ENCODE measurements at places on chromosomes 11 and 22.

DNA sequence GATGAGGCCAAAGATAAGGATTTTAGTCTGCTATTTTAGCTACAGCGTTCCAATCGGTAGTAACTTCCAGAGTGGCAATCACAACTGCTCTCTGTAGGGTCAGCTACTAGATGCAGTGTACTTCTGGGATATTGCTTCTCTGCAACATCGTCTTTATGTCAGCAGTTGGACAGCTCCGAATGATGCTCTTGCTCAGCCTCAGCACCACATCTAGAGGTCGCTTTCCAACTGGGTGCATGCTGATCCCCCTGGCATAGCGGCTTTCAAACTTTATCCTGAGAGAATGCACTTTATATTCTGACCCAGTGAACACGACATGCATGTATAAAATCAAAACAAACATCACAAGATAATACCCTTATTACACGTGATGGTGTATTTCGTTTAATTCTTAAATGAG lies 219.6 kb downstream of the C11orf87 start:
- DNase-seq = no peak

- DNase-seq = no peak
These were observed 955.1 kb downstream of the BRD1 start for GRCh38 chr22:48872271-48873190.

DNA sequence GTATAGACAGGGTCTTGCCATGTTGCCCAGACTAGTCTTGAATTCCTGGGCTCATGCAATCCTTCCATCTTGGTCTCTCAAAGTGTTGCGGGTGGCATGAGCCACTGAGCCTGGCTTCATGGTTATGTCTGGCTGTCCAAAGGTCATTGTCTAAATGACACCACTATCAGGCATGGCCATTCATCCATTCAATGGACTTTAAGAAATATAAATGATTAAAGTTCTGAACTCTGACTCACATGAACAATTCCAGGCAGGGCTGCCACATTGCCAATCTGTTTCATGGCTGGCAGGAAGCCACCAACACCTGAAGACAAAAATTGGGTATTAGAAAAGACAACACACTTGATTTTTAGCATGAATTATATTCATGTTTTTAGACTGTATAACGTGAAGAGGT lies 4.1 kb downstream of the RTCB start:
- no peak for DNase-seq

DNA sequence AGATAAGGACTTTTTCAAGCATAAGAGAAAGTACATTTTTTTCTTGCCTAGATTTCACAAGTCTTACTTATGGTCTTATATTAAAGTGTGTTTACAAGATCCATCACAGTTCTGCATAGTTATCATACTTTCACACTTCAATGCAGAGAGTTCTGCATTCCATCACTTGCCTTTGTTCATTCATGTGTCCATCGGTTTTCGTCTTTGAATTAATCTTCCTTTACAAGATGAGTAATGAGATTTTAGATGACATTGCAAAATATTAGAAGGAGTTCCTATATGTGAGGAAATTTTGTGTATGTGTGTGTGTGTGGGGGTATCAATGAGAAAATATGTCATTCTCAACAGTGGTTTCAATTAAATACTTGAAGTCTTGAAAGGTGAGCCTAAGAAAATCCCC lies 98.1 kb upstream of the GUCY1A2 start:
- no peak for DNase-seq

- no peak for DNase-seq
These were observed 6.2 kb downstream of the SC5D start for GRCh38 chr11:121298774-121299173.

DNA sequence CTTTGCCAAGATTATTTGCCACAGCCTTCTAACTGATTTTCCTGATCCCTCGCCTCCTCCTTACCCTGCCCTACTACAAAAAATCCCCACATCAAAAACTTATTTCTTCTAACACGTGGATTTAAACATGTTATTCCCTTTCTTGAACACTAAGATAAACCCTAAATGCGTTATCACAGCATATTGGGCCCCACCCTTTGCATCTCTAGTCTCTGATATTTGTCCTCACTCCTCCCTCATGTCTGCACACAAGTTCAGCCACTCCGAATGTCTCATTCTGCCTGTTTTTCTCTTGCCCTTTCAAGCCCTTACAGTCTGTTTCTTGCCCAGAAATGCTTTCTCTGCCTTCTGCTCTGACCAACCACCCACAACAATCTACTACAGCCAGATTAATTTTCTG lies 10.6 kb upstream of the ACER3 start:
- DNase-seq = no peak

- DNase-seq = no peak
These were observed 5.3 kb downstream of the TUBA8 start for GRCh38 chr22:18115906-18116371.

DNA sequence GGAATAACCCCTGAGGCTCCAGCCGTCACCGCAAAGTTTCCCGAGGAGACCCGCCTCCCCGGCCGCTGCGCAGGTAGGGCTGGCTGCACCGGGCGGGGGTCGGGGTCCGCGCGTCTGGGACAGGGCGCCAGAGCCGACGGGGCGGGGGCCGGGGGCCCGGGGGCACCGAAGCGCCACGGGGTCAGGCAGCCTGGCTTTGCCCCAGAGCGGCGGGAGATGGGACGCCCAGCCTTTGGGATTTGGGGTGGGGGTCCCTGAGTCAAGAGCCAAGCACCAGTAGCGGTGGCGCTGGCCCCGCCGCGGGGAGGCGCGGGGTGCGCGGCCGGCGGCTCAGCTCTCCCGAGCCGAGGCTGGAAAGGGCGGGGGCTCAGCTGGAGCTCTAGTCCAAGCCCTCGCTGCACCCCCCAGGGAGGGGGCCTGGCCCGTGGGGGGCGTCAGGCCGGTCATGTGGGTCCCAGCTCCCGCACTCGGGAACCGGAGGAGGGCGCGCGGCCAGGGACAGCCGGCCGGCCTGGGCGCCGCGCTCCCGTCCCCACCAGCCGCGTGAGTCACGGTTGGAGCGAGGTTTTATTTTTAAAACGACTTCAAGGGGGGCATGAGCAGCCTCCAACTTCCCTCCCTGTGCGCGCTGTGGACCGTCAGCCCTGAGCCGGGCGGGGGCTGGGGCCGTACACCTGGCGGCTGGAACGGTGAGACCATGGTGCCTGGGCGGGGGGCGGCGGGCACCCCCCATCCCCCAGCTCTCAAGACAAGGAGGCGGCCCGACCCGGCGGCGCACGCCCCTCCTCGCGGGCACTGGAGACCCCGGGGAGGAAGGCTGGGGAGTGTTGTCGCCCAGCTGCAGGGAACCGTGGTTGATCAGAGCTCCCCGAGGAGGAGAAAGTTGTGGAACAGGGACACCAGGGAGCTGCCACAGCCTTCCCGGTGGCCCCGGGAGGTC lies 626 bp downstream of the FLRT1 start:
- DNase-seq = peak; percentile 73

DNA sequence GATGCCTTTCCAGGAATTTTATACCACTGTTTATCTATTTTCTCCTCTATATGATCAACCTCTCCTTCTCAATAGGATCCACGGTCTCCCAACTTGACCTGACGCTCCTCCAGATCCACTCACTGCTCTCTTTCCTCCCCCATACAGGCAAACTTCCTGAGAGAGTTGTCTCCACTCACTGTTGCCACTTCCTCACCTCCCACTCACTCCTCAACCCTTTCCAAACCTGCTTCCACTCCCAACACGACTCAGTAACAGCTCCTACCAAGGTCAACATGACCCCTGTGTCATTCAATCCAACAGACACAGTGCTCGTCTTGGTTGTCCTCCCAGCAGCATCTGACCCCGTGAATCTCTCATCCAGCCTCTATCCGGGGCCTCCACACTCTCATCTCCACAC lies 3.1 kb downstream of the APBB1 start:
- DNase-seq = no peak

DNA sequence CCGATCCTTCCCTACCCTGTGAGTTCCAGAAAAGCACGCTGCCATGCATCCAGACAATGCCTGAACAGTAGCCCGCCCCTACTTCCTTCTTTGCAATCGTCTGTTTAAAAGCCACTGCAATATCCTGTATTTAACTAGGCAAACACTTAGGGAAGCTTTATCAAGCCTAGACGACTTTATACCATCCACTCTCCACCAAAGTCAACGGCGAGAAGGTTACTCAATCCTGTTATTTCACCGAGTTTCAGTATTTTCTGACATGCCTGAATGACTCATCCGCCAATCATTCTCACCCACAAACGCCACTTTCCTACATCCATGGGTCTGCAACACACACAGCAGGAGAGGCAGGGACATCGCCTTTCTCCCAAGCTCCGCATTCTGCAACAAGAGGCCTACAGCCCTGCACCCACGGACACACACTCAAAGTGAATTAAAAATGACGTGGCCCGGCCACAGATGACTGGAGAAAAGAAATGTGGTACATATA lies 9.3 kb downstream of the CELSR1 start:
- DNase-seq = no peak

GRCh38 chr11:14308114-14308896 lies 50.7 kb downstream of the RRAS2 start:
- peak; percentile 16 for DNase-seq

- DNase-seq = no peak
These were observed 286.9 kb upstream of the PITPNB start for GRCh38 chr22:28205926-28206325.

DNA sequence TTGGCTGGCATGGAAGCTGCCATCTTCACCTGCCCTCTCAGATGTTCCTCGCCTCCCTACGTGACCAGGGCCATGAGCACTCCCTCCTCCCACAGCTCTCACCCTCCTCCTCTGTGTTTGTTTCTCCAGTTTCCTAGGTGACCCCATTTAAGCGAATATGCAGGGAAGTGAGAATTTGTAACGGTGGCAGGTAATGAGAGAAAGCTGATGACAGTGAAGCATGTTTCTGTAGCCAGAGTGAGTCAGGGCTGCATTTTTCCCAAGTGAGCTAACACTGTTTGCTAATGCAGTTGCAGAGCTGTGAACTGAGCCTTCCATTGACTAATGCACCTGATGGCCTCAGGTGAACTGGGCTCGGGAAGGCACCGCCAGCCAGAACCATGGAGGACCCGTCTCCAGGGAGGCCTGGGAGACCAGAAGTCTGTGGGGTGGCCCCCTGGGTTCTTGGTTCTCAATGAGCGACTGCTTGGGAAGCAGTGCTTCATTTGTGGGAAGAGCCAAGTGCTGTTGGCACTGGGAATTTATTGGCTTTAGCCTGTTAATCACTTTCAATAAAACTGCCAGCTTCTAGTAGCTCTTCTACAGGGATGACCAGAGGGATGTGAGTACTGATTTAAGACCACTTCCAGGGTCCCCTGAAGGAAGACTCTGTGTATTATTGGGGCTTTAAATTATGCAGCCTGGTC lies 64.5 kb downstream of the BARX2 start:
- no peak for DNase-seq

GRCh38 chr11:75743711-75744563 lies 24.6 kb upstream of the DGAT2 start:
- DNase-seq = no peak

DNA sequence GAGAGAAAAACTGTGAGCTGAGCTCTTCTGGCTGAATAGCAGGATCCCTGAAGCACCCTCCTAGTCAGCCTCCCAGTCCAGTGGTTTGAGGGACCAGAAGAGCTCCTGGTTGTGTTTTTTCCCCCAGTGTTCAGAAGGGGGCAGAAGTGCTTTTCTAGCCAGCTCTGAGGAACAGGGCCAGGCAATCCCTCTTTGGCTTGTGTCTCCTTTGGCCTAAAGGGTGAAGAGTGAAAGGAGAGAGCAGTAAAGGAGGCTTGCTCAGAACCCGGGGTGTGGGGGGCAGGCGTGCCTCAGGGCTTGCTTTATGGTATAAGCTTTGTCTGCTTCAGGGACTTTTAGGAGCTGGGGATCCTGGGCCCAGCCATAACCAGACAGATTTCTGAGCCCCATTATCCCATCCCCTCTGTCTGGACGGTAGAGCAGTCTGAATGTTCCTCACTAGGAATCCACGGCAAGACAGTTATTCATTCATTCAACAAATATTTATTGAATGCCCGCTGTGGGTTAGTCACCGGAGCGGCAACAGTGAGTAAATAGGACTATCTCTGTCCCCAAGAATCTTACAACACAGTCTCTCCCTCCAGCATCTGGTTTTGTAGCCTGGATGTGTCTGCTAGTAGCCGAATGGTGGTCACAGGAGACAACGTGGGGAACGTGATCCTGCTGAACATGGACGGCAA lies 14.5 kb downstream of the ACP2 start:
- peak; percentile 61 for DNase-seq

DNA sequence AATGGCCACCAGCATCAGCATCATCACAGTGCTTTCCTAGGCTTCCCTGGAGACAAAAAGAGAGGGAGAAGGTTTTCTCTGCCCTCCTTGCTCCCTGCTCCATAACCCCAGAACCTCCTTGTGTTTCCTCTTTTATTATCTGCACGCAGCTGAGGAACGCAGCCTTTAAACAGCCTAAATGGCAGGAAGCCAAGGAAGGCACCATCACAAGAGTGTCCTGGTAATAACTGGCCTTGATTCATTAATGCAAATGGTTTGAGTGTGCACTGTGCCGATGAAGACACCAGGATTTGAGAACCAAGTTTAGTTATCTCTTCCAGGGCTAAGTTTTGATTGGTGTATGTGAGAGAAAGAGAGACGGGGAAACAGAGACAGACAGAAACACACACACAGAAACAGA lies 29.4 kb upstream of the DRD2 start:
- no peak for DNase-seq

GRCh38 chr11:95764267-95764898 lies 25.2 kb downstream of the FAM76B start:
- DNase-seq = no peak

- no peak for DNase-seq
These were observed 108.9 kb upstream of the OLFML1 start for GRCh38 chr11:7376386-7376785.

DNA sequence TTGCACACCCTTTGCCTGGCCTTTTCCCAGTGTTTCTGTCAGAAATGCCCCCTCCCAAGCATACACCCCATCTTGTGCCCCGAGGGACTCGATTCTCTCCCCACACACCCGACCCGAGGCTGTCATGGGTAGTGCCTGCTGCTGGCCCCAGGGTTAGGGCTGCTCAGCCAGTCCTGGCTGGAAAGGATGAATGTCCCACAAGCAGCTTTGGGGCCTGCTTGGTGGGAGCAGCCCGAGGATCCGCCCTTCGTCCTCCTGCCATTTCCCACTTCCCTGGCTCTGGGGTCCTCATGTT lies 55.0 kb upstream of the PRODH start:
- no peak for DNase-seq

- DNase-seq = no peak
These were observed 1.3 kb upstream of the LIMK2 start for GRCh38 chr22:31210556-31211421.

DNA sequence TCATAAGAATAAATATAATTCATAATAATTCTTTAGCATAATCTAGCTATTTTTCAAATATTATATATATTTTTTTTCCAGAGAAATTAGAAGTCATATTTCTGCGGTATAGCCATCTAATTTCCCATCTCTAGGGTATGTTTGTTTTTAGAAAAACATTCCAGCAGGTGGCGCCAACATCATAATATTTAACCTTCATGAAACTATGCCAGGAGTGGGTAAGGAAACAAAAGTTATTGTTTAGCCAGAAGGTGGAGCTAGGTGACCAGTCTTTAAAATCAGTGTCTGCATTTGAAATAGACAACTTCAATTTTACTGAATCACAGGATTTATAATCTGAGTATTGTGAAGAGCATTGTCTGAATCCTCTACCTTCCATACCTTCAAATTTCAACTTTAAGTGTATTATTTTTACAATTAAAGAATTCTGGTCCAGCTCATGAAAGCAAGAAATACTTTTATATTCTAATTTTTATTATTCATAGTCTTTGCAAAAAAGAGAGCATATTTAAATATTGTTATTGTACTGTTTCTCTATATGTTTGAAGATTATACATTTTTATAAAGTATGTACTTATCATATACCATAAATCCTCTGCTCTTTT lies 15.7 kb upstream of the CCDC179 start:
- DNase-seq = peak; percentile 10

GRCh38 chr22:11360632-11361031 lies 4167.4 kb upstream of the OR11H1 start:
- no peak for DNase-seq

- DNase-seq = no peak
These were observed 941.2 kb downstream of the FAM181B start for GRCh38 chr11:81792416-81792815.

All from H54 (cell line).